ENCODE measurements at places on chromosomes 6 and 20.
A peak's percentile ranks its signal among the peaks of the same experiment; 100 is the strongest.

DNA sequence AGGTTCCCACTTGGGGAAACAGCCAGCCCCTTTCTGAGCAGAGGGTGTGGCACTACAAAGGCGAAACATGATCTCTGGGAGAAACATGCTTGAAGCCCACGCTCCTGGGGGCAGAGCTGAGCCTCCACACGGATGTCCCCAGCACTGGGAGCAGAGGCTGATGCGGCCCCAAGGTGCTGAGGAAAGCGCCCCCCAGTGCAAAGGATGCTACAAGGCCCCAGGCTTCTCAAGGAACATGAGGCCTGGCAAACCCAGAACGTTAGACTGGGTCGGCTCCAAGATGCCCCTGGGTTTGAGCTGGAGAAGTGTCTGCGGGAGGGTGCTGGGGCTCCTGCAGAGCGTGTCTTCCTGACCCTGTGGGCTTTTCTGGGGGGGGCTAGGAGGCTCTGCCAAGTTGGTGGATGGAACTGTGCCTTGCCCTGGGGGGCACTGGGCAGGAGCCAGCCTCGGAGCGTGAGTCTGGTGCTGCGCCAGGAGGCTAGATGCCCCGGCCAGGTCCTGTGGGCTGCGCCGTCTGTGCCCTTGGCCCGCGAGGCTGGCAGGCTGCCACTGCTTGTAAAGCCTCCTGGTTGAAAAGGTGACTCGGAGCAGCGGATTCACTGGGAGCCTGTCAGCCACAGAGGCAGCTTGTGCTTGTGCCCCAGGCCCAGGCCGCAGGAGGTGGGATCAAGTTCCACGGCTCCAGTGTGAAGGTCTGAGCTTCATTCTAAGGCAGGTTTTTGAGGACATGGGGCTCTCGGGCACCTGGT lies 8.1 kb downstream of the SYNJ2 start:
- DNase-seq, result peak; percentile 82

GRCh38 chr6:5063617-5064016 lies 21.5 kb upstream of the PPP1R3G start:
- DNase-seq, result no peak

DNA sequence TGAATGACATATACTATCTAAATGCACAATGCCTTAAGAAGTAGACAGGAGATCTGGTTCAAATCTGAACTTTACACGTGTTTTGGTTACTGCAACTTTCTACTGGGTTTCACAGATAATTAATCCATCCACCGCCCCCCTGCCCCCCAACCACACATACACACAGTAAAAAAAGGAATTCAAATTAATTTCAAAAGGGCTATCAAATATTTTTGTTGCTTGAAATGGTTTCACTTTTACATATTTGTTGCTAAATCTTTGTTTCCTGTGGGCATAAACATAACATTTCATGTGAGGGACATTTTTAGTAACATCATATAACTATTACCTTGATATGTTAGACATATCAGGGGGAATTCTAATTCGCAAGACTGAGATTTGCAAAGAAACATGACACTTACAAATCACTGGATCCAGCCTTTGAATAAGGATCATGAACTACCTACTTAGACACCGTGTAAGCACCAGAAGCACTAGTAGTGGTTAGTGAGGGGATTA lies 7.5 kb downstream of the NEDD9 start:
- DNase-seq, result no peak

- no peak for DNase-seq
These were observed 10.8 kb upstream of the PXDC1 start for GRCh38 chr6:3762359-3762758.

DNA sequence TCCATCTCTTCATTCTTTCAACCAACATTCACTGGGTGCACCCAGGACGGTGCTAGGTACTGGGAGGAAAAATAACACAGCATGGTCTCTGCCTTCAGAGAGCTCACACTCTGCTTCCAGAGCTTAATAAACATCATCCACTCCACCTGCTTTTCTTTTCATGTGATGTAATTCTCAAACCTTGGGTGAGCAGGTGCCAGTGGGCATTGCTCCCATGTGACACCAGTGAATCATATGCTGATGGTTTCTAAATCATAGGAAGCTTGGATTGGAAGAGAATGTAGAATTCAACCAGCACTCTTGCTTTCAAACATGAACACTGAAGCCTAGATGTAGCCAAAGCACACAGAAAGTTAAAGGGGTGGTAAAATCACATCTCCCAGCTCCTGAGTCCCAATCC lies 189.8 kb downstream of the FOXA2 start:
- DNase-seq, result no peak

GRCh38 chr6:111685058-111685457 lies 79.4 kb upstream of the TRAF3IP2 start:
- no peak for DNase-seq

GRCh38 chr6:39197521-39197920 lies 31.8 kb downstream of the KCNK5 start:
- no peak for DNase-seq

- no peak for DNase-seq
These were observed 34.2 kb downstream of the LRFN2 start for GRCh38 chr6:40552941-40553340.

GRCh38 chr20:16069389-16070010 lies 503.7 kb downstream of the KIF16B start:
- no peak for DNase-seq

GRCh38 chr6:36912030-36912454 lies 26.3 kb downstream of the C6orf89 start:
- no peak for DNase-seq

DNA sequence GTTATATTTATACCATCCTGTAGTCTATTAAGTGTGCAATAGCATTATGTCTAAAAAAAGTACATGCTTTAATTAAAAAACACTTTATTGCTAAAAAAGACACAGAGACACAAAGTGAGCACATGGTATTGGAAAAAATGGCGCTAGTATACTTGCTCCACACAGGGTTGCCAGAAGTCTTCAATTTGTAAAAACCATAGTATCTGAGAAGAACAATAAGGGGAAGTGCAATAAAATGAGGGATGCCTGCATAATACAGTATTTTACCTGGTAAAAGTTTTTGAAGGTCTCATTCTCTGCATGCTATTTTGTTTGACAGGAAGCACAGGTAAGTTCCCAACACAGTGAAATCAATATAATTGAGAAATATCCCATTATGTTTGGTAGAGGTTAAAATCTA lies 1.6 kb downstream of the NOX3 start:
- DNase-seq, result no peak

GRCh38 chr6:45590226-45590625 lies 212.5 kb upstream of the SUPT3H start:
- DNase-seq, result no peak

DNA sequence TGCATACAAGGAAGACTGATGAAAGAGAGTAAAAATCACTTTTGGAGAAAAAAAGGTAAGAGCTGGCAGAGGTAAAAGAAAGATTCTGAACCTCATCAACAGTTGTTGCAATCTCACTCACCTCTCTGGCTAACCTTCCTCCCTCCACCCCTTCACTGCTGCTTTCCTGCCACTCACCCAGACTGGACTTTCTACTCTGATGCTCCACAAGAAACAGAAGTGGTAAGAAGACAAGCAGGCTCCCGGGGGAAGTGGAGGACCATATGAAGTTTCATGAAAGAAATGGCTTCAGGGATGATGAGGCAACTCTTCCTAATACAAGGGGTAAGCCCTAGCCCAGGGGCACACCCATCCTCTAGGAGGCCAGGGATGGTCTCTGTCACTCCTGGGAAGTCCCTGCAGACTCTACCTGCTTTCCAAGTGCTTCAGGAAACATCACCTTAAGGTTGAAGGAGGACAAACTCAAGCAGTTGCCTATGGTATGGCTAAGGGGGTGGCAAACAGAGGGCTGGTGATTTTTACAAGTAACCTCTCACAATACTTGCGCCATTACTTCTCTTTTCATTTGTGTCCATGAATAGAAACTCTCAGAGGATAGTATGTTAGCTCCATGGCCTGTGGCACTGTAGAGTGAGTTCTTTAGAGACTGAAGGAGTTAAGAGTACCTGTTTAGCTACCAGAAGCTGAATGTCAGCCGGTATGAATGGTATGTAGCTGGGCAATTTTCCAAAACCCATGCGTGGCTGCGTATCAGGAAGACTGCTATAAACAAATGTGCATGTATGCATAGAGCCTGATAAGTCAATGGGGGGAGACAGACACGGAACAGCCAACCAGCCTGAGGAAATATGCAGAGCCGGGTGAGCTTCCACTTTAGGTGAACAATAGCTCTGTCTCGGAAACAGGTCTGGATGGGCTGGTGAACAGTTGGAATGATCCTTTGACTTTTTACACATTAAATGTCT lies 112.0 kb downstream of the BACH2 start:
- no peak for DNase-seq

DNA sequence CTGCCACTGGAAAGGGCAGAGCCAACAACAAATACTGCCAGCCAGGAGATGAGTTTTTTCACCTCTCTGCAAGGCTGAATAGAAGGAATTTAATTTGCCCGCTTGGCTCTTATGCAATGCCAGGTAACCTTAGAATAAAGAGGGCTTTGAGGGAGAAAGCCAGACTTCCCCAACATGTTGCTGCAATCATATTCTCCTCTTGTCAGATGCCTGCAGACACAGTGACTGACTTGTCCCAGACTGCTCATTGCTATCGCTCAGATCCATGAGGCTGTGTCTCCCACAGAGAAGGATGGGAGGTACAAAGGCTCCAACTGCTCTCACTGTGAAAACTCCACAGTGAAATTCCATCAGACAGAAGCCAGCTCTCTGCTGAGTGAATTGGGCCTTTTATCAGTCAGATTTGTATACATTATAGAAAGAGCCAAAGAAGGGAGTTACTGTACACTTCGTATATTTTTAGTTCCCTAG lies 517.0 kb upstream of the ID4 start:
- DNase-seq, result no peak
